ENCODE measurements at places on chromosomes 13 and 19.

DNA sequence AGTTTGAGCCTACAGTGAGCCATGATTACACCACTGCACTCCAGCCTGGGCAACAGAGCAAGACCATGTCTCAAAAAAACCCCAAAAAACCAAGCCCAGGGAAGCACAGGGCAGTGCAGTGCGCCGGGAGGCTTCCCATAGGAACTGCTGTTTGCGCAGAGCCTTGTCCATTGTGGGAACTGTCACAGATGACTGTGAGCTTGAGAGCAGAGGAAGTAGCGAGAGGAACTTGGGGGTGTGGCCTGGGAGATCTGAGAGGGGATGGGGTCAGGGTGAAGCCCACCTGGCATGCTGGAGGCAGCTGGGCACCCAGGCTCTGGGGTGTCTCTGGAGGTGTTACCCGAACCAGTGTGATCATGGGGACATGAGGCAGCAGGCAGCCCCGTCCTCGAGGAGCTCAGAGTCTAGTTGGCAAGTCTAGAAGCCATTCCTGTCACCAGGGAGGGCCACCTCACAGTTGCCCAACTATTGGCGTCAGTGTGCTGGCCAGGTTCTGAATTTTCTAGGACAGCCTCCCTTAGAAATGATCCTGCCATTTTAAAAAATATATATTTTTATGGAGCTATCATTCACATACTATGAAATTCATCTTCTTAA is 10.4 kb downstream of the KDM4B start:
- no peak for DNase-seq

GRCh38 chr13:27476943-27477703 is 26.8 kb upstream of the MTIF3 start:
- no peak for DNase-seq

DNA sequence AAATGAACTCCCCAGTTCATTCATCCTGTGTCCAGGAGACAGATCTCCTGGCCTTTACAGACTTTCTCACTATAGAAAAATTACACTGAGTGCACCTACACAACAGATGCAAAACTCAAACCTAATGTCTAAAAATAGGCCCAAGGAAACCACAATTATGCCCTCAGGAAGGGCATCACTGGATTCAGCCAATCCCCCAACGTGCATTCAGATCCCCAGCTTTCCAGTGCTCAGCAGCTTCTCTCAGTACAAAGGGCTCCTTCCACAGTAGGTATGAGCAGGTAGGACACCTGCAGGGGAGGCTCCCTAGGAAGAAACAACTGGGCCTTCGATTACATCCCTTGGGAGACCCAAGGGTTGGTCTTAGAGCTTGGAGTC is 2.1 kb downstream of the ZNF709 start:
- DNase-seq = no peak

- no peak for DNase-seq
Measured at GRCh38 chr19:50415661-50416033, 3.1 kb upstream of the SPIB start.

DNA sequence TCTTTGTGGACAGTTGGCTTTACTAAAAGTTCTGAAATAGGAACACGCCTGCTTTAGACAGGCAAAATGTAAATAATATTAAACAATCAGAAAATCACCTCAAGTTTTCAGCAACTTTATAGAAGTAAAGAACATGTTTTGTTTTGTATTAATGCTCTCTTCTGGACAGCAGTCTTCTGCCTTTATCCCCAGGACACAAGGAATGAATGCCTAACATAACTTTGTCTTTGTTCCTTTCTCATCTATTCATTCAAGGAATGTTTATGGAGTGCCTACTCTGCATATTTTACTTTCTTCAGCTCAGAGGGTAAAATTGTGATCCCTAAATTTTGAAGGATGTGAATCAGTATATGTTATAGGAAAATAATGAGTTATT is 325.4 kb downstream of the FOXO1 start:
- DNase-seq = no peak

DNA sequence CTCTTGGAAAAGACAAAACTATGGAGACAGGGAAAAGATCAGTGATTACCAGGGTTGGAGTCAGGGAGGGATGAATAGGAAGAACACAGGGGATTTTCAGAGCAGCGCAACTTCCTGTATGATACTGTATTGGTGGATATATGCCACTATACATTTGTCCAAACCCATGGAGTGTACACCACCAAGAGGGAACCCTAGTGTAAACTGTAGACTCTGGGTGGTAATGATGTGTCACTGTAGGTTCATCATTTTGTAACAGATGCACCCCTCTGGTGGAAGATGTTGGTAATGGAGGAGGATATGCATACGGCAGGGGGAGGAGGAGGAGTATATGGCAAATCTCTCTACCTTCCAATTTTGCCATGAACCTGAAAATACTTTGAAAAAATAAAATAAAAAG is 68.1 kb downstream of the UFM1 start:
- DNase-seq = no peak
